Choroid plexus epithelial cell (primary cell): ENCODE measurements at places on chromosomes 1 and 21.

DNA sequence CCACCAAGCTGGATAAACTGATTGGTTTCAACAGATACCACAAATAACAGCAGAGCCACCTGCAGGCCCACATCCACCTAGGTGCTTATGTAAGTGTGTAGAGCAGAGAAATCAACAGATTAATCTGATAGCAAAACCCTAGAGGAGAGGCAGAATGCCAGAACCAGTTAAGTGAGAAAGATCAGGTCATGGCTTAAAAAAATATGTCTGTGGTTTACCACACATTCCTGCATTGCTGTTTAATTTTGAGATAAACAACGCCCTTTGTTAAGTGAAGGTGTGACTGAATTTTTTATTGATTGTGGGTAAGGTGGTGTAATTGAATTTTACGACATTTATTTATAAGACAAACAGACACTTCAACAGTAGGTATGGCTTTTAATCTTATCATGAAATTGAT is 21.2 kb downstream of the CRNN start:
- DNase-seq: no peak

GRCh38 chr1:156893048-156893953 is at the start of gene PEAR1:
Gene PEAR1, plus strand, starts transcription at chr1:156893718. Its CDS starts 10,209 bp downstream, at chr1:156903927.
- DNase-seq: no peak

DNA sequence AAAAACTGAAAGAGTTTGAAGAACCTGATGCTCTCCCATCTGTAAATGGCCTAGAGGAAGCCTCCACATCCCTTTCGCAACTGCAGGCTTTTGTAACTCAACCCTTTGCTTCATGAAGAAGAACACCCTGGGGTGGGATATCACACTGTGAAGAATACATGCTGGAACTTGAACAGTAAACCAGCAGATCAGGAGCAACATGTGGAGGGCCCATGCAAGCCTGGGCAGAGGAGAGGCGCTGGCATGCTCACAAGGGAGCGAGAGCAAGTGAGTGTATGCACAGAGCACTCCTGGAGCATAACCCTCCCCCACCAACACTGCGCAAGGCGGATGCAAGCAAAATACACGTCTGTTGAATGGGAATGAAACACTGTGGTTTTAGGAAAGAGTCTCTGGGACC is 24.6 kb upstream of the SPAG17 start:
- peak; percentile 1 for DNase-seq

GRCh38 chr21:26124896-26125295 is 45.7 kb downstream of the APP start:
- DNase-seq: peak; percentile 38

GRCh38 chr1:156511644-156512043 is 11.1 kb upstream of the MEF2D start:
- DNase-seq: peak; percentile 87

- DNase-seq: no peak
These were observed 20.5 kb upstream of the PRDM15 start for GRCh38 chr21:41899426-41900202.

- DNase-seq: no peak
These were observed 913.5 kb downstream of the MRPL39 start for GRCh38 chr21:24693779-24694178.

- peak; percentile 56 for DNase-seq
These were observed at the start of gene HIVEP3 for GRCh38 chr1:41918450-41919043. Gene HIVEP3, minus strand, starts transcription at chr1:41918922.

DNA sequence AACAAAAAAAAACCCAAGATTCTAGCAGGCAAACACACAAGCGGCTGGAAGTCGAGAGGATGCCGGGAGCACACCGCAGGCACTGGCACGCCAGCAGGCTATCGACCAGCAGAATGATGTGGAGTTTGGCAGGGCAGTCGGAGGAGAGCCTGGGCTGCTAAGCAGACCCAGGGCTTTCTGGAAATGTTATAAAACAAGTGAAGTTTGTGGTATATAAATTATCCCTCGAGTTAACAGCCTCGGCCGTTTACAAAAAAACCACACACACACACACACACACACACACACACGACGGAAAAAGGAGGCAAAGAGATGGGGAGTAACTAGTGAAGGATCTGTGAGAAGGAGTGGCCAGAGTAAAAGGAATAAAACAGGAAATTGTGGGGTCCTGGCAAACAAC is 87.2 kb upstream of the IVNS1ABP start:
- no peak for DNase-seq

GRCh38 chr1:224503161-224504118 is 68.8 kb upstream of the WDR26 start:
- DNase-seq: peak; percentile 72

GRCh38 chr1:234554218-234554697 is 55.7 kb downstream of the IRF2BP2 start:
- peak; percentile 25 for DNase-seq

- DNase-seq: peak; percentile 86
These were observed 5.5 kb upstream of the GBP6 start for GRCh38 chr1:89358287-89358893.

GRCh38 chr1:208829595-208829994 is 585.4 kb upstream of the PLXNA2 start:
- no peak for DNase-seq

DNA sequence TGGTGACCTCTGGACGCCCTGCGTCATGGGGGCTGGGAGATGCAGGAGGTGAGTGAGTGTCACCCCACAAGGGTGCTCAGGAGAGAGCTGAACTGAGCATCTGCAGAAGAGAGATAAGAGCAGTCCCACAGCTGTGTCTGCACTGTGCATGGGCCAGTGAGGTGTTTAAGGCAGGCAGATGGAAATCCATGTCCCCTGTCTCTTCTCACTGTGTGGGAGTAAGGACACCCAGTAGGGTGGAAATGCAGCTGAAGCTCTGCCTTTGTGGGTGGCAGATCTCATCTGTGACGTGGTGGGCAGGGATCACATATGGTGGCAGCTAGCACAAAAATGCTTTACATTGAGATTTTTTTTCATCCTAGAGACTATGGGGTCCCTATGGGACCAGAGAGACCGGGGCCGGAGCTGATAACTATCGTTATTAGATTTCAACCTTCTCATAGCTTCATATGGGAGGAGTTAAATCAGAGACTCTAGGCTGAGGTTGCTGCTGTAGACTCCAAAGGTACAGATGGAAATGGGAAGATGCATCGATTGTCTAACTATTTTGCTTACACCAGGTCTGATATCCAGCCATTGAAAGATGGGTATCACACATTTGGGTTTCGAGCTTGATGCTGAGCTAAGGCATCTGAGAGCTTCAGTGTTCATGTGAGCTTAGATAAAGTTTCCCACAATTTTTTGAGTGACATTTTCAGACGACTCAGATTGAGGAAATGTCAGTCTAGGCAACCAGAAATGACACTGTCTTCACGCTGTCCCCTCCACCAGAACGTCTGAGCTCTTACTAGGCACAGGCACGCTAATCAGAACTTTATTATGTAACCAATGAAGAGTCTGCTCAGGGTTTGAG is 65.3 kb upstream of the PSEN2 start:
- DNase-seq: no peak

DNA sequence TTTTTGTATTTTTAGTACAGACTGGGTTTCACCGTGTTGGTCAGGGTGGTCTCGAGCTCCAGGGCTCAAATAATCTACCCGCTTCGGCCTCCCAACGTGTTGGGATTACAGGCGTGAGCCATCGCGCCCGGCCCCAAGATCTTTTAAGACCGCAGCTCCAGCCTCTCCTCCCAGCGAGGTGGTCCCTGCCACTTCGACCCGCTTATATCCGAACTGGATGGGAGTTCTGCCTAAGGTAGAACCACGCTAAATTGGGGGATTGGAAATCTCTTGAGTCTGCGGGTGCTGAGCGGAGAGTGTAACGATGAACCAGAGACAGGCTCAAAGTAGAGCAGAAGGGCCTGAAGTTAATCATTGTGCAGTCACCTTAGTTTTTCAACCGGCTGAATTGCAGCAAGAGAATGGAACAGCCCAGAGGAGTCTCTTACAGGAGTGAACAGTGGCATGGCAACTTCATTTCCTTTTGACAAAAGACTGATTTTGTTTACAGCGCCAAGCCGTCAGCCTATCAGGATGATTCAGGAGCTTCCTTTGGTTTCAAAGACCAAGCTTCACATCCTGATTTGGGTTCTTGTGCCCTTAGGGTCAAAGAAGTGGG is 726 bp upstream of the CYB5R1 start:
- DNase-seq: peak; percentile 27

GRCh38 chr1:181397845-181398244 is 85.5 kb upstream of the CACNA1E start:
- no peak for DNase-seq

GRCh38 chr1:222417264-222417663 is 130.6 kb downstream of the HHIPL2 start:
- DNase-seq: no peak

GRCh38 chr1:50060279-50060678 is 36.5 kb upstream of the AGBL4 start:
- DNase-seq: no peak

DNA sequence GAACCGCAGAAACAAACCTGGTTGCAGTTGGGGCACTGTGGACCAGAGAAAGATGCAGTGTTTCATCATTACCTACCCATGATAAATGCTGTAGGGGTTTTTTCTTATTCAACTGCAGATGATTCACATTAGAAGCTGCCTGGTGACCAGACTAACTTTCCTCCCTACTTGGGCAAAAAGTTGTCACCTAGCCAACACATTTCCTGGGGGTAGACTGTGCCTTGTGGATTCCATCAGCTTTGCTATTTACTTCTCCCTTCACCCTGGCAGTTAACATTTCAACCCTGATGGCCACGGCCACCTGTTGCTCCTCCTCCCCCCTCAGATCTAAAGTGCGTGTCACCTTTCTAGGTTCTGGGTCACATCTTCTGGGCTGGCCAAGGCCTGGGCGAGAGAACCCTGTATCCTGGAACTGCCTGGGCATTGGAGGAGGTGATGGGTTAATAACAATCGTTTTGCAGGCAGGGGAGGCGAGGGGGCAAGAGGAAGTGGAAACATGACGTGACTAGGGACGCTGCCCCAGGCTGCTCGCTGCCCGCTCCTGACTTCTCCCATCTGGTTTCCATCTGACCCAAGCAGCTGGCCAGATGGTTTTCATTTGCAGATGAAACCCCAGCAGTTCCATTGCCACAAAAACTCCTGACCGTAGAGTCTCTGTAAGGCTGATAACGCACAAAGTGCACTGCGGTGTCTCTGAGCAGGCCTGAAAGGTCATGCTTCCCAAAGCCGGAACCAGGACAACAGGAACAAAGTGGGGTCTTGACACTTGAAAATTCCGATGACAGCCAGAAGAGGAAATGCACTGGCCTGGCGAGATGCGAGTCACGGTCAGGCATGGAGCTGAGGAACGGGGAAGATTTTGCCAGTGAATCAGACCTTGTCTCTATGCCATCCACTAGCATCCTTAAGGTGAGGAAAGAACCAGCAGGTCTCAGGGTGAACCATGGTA is 36.6 kb downstream of the CAPZB start:
- DNase-seq: peak; percentile 82

GRCh38 chr1:113321771-113322387 is 68.4 kb upstream of the MAGI3 start:
- no peak for DNase-seq

DNA sequence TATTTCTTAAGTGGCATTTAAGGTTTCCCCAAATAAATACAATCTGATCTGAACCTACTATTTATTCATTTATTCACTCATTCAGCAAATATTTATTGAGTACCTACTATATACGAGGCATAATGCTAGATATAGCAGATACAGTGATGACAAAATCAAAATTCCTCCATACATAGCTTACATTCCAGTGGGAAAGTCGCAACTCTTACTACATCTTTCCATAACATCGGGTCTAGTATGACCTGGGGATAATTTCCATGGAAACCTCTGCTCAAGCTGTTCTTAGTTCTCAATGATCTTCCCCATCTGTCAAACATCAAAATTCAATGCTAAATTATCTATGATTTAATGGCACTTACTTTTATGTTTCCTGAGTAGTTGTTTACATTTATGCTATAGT is 70.8 kb upstream of the PRKACB start:
- peak; percentile 66 for DNase-seq

DNA sequence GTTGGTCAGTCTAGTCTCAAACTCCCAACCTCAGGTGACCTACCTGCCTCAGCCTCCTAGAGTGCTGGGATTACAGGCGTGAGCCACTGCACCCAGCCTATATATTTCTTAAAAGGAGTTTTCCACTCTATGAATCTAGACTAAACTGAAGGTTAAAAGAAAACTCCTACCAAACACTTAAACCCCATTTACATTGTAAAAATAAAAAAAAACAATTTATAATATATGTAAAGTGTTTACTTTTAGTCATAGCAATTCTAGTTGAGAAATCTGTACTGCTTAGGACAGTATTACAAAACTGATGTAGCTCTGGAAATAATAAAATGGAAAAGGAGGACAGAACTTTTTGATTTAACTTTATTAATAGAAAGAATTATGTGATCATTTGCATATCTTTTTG is 9.5 kb downstream of the ASB17 start:
- no peak for DNase-seq

DNA sequence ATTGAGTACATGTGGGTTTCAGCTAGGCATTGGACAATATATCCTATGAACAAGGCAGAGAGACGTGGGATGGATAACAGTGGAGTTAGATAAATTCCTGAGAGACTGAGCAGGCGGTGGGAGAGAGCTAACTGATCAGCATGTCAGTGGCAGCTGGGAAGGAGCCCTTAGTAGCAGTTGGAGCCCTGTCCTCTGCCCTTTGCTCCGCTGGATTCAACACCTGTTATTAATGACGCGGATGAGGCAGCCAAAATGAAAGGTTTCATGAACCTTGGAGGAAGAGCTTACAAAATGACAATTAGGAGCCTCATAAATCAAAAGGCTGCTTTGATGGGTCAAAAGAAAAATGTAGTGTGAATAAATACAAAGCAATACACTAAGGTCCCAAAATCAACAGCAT is 16.1 kb downstream of the UBIAD1 start:
- DNase-seq: no peak

DNA sequence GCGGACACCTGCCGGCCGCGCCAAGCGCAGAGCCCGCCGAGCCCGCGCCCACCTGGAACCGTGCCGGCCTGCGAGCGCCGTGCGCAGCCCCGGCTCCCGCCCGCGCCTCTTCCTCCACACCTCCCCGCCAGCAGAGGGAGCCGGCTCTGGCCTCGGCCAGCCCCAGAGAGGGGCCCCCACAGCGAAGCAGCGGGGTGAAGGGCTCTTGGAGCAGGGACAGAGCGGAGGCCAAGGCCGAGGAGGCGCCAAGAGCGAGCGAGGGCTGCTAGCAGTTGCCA is 50.1 kb upstream of the KRTAP19-8 start:
- no peak for DNase-seq

- peak; percentile 55 for DNase-seq
These were observed 29.5 kb downstream of the C2CD2 start for GRCh38 chr21:41924368-41924754.
